Mononuclear cell (primary cell): ENCODE measurements at places on chromosomes 5 and 9. TPM values are rescaled to one million over a fixed set of nuclear protein-coding genes. Genes with fewer than 3 reads are reported as not detected.

RMI1 gene
- 1.9 TPM for total RNA-seq

CFAP157 gene
- not detected for total RNA-seq

ZNF883 gene
- total RNA-seq, result 0.84 TPM

CA9 gene
- total RNA-seq, result not detected

BTNL8 gene
- total RNA-seq, result not detected

RFESD gene
- 3.6 TPM for total RNA-seq

SLC34A1 gene
- total RNA-seq, result 0.21 TPM

DOCK2 gene
- total RNA-seq, result 244 TPM

FAM200C gene
- 0.10 TPM for total RNA-seq

SH3RF2 gene
- total RNA-seq, result 0.31 TPM

ACTBL2 gene
- total RNA-seq, result not detected

SLC45A2 gene
- under 0.01 TPM for total RNA-seq
